Endodermal cell (in vitro differentiated cells): ENCODE measurements at places on chromosomes 5 and 9. TPM values are rescaled to one million over a fixed set of nuclear protein-coding genes. Genes with fewer than 3 reads are reported as not detected.

DNA sequence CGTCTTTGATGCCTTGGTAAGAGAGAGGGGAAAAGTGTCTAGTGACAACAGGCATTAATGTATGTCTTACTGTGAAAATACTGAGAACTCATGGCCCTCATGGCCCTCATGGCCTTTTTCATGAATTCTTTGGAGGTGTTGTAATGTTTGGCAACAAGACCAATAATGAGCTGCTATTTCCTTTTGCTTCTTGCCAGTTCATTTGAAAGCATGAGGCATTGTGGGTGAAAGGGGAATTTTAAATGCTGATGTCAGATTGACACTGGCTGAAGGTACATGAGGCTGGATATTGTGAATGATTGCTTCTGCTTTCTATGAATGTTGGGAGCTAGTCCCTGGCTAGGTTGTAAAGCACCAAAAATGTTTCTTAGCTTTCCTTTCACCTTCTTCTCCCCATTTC, 79.2 kb downstream of the DOCK2 start:
- H3K27me3 ChIP-seq: no peaks in the 10 kb centered on the region
- no peaks in the 10 kb centered on the region for H3K4me1 ChIP-seq
- no peaks in the 10 kb centered on the region for H3K36me3 ChIP-seq
- H3K27ac ChIP-seq: no peak overlapping the region
- DNase-seq: no peak

Gene CCNJL
- 13.8 and 14.1 TPM in 2 replicates for total RNA-seq

Gene TSLP
- 0.15 to 1.1 TPM (median 0.51 TPM) in 3 replicates for total RNA-seq

- H3K27me3 ChIP-seq: peaks cover 33% of the 10 kb centered on the region
- H3K4me3 ChIP-seq: no peak overlapping the region
- no peak overlapping the region for H3K27ac ChIP-seq
- no peaks in the 10 kb centered on the region for H3K4me1 ChIP-seq
- peaks cover 12% of the 10 kb centered on the region for H3K36me3 ChIP-seq
- DNase-seq: no peak
Measured at GRCh38 chr5:128154943-128155342, 71.4 kb downstream of the SLC12A2 start.

Gene DMRTA1
- 4.6 to 6.3 TPM (median 5.1 TPM) in 3 replicates for total RNA-seq
